ENCODE measurements at places on chromosomes 1 and 21.

DNA sequence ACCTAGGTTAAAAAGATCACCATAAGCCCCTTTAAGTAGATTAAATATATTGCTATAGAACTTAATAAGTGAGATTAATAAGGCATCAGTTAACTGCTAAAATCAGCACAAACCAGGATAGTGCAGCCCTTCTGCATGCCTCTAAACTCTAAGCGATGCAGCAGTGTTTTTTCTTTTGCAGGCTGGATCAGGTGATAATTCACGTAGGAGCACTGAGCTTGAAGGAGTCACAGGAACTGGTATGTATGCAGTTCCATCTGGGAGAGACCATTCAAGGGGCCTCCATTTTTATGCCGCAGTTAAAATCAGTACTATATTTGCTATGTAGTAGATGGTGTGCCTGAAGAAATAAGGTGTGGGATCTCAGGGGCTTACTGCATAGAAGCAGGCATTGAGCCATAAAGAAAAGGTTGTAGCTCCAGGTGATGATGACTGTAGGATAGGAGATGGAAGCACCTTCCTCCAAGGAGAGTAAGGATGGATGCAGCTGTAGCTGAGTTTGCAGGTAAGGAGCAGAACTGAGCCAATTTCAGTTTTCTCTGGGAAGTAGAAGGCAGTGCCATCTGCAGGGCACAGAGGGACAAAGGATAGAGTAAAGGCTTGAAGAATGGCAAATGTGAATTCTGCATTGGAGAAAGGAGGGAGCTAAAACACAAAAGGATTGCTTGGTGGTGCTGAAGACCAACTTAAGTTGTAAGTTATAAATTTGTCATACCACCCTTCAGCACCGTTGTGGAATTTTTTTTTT lies 22.6 kb downstream of the NPL start:
- DNase-seq: no peak

- DNase-seq: no peak
Measured at GRCh38 chr1:1187938-1188337, 14.3 kb downstream of the TTLL10 start.

GRCh38 chr1:201554789-201555592 lies 16.1 kb downstream of the NAV1 start:
- DNase-seq: no peak

DNA sequence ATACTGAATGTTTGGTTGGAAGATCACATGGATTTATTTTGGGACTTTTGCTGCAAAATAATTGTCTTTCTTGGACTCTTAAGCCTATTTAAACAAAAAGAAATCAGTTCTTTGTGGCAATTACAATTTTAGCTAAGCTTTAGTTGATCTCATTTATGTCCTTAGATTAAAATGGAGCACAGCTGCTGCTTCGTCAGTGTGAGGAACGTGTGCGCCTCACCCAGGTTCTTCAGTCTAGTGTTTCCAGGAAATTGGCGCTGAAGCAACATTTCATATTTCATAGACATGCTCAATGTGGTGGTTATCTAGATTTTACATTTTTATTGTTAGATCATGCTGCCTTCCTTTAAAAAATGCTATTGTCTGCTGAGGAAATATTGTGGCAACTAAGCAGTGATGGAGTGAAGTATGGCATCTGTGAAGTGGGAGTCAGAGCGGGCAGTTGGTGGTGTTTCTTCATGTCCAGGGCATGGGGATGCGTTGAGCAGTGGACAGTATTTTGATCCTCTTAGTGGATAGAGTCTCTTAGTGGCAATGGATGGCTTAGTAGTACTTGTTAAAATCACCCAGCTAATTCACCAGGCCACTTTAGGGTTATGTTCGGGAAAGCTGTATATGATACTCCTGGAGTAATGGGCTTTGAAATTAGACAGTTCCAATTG lies 5.6 kb downstream of the DDI2 start:
- DNase-seq: no peak

DNA sequence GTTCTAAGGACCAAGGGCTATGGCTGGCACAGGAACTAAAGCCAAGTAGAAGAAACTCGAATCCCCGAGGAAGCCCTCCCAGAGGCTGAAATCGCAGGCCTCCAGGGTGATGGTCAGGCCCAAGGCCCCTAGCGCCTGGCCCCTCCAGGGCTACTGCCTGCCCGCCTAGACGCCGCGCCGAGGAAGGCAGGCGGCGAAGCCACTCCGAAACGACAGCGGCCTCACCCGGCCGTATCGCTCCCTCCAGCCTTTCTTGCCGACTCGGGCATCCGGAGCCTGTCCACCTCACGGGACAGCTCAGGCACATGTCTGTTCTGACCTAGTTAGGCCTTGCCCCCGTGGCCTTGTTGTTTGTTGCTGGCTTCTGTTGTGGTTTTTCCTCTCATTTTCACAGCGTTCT lies 9.7 kb upstream of the LHX8 start:
- no peak for DNase-seq

GRCh38 chr1:202987922-202988583 lies 19.1 kb upstream of the TMEM183A start:
- DNase-seq: no peak

GRCh38 chr1:163055531-163055930 lies 13.6 kb upstream of the RGS4 start:
- no peak for DNase-seq

DNA sequence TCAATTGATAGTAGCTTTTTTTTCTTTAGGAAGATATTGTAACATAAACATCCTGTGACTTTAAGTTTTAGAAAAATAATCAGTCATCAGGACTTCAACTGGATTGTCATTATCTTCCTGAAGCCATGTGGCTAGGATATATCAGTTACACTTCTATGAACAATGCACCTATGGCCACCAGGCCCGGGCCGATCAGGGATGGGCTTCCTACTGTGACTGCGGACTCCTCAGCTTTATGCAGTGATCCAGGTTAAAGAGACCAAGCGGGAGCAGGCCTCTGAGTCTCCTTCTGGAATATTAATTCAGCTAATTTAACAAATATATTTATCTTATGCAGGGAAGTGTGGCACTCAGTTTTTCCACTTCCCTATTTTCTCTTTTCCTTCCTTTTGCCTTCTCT lies 200.6 kb downstream of the ADGRL2 start:
- DNase-seq: no peak

GRCh38 chr1:89114662-89115061 lies 11.3 kb downstream of the GBP2 start:
- DNase-seq: no peak

DNA sequence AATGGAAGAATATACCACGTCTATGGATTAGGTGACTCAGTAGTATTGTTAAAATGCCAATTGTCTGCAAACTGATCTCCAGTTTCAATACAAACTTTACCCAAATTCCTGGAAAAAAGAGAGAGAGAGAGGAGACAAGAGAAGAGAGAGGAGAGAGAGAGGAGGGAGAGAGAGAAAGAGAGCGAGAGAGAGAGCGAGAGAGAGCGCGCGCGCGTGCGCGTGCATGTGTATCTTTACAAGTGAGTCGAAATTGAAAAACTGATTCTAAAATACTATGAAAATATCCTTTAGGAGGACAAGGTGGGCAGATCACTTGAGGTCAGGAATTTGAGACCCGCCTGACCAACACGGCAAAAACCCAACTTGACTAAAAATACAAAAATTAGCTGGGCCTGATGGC lies 65.2 kb downstream of the CDC42BPA start:
- DNase-seq: no peak

GRCh38 chr1:238318294-238319110 lies 427.8 kb upstream of the ZP4 start:
- DNase-seq: no peak

DNA sequence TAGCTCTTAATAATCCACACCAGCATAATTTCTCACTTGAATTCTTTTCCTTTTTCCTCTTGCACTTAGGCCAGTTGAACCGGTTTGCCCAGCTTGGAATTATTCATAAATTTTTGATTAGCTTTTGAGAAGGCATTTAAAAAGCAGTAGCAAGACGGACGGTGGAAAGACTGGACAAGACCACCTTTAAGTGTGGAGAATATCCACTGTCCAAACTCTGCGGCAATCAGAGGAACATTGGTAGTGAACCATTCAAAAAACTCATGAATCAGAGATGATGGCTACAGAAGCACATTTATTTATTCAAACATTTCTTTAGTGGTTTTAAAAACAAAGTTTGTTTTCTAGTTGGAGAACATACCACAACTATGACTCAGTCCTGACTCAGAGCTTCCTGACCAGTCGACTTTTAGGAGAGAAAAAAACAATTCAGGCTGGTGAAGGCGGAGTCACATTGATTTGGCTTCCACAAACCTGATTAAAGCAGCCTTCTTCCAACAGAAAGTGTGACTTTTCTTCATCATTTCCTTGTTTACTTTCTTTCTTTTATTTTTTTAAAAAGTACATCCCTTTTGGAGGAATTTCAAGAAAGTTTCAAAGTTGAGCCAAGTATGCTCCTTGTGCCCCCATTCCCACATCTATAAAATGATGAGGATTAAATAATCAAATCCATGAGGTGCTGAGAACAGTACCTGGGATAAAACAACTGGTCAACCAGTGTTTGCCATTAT lies 128.8 kb downstream of the ADSS2 start:
- peak; percentile 29 for DNase-seq

GRCh38 chr1:230392920-230393521 lies 33.1 kb downstream of the PGBD5 start:
- DNase-seq: no peak

DNA sequence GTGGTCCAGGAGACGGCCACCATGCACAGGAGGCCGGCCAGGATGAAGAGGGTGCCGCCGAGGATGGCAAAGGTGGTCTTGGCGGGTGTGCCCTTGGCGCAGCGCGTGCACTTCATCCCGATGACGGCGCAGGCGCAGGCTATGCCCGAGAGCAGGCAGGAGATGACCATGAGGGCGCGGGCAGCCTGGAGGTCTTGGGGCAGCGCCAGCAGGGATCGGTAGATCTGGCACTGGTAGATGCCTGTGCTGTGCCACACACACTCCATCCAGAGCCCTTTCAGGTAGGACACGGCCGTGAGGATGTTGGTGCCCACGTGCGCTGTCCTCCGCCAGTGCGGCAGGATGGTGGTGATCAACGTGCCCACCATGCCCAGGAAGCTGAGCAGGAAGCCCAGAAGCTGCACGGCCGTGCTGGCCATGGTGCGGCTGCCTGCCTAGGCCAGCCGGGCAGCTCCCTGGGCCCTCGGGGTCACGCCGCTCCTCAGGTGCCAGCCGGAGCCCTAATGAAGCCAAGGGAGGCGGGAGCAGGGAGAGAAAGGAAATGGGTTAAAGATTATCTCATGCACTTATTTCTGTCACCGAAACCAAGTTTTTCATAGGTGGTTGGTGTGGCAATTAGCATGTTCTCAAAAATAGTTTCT lies 18.5 kb downstream of the CLDN14 start:
- no peak for DNase-seq

DNA sequence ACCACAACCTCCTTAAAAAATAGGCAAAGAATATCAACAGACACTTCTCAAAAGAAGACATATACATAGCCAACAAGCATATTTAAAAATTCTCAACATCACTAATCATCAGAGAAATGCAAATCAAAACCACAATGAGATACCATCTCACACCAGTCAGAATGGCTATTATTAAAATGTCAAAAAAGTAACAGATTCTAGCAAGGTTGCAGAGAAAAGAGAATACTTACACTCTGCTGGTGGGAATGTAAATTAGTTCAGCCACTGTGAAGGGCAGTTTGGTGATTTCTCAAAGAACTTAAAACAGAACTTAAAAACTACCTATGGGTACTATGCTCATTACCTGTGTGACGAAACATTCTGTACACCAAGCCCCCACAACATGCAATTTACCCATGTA lies 20.7 kb downstream of the CD1B start:
- DNase-seq: no peak

DNA sequence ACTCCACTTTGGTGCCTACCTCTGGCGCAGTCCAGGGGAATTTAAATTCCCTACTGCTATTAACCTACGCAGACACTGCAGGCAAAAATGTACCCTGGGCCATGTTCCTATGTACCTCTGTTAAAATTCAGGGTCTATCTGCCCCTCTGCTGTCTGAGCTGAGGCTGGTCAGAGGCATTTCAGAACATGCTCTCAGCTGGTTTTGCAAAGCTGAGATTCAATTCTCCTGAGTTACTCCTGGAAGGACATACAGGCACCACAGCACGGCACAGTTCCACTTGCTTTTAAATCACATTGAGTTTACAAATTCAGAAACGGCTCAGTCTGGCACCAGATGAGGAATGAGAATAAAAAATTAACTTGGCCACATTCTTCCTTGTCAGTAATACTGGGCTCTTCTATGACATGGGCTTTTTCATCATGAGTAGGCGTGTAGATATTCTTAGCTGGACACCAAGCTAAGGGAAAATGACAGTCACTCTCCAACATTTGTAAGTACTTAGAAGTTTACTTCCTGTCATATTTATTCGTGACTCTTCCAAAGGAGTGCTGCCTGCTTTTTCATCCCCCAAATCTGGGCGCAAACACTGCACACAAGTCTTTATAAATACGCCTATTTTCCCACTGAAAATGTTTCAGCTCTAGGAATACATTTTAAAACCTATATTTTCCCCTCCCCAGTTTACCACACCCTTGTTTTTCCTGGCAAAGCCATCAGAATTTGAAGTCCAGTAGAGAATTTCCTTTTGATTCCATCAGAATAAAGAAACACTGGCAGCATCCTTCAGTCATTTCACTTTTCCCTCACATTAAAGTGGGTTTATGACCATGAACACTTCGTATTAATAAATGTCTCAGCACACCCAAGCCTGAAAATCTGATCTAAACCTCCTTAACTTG lies 1.9 kb downstream of the C1orf198 start:
- no peak for DNase-seq

- no peak for DNase-seq
Measured at GRCh38 chr1:152968248-152968647, 2.2 kb upstream of the SPRR4 start.

- DNase-seq: no peak
Measured at GRCh38 chr1:94909486-94909885, 17.4 kb downstream of the CNN3 start.

- no peak for DNase-seq
Measured at GRCh38 chr1:70963374-70963773, 84.2 kb downstream of the PTGER3 start.

- no peak for DNase-seq
Measured at GRCh38 chr21:29117372-29117955, 13.0 kb upstream of the MAP3K7CL start.

GRCh38 chr1:97013941-97014340 lies 292.4 kb downstream of the PTBP2 start:
- peak; percentile 16 for DNase-seq

GRCh38 chr1:156751451-156751756 lies at the start of gene HDGF:
Gene HDGF, minus strand, starts transcription at chr1:156751675. Its CDS starts 246 bp downstream, at chr1:156751429.
- no peak for DNase-seq

GRCh38 chr1:167344112-167344511 lies 123.4 kb downstream of the POU2F1 start:
- DNase-seq: no peak

- DNase-seq: no peak
Measured at GRCh38 chr1:187513190-187513589, 684.4 kb downstream of the PLA2G4A start.

- DNase-seq: no peak
Measured at GRCh38 chr1:219373616-219373935, 199.9 kb downstream of the LYPLAL1 start.

DNA sequence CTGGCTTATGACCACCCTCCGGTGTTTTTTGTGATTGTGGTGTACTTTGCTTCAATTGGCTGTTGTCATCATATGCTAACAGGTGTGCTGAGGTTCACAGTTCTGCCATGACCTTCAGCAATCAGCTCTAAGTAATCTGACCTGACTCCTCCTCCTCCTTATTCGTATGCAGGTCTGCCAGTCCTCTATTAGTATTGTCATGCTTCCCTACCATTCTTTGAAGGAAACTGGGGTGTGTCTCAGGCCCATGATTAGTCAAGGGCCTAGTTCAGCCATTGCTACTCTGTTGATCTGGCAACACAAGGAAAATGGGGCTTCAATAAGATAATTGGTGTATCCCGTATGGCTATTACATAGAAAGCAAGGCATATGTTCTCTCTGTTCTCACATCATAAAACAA lies 332.3 kb upstream of the DPYD start:
- no peak for DNase-seq
